ENCODE measurements at places on chromosomes 4 and X.

DNA sequence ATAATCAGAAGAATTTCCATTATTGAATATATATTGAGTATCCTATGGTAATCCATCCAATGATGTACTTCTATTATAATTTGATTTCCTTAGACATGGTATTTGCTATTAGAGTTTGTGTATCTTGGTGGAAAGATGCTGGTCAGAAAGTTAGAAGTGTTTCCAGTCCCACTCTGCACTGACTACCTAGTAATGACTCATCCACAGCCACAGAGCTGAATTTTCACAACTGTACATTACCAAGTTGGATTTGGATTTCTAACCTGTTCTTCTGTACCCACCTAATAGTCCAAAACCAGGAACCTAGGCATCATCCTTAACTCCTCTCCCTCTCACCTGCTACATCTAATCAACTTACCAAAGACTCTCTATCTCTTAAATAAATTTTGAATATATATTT is 145.4 kb downstream of the REELD1 start:
- no peak for DNase-seq

DNA sequence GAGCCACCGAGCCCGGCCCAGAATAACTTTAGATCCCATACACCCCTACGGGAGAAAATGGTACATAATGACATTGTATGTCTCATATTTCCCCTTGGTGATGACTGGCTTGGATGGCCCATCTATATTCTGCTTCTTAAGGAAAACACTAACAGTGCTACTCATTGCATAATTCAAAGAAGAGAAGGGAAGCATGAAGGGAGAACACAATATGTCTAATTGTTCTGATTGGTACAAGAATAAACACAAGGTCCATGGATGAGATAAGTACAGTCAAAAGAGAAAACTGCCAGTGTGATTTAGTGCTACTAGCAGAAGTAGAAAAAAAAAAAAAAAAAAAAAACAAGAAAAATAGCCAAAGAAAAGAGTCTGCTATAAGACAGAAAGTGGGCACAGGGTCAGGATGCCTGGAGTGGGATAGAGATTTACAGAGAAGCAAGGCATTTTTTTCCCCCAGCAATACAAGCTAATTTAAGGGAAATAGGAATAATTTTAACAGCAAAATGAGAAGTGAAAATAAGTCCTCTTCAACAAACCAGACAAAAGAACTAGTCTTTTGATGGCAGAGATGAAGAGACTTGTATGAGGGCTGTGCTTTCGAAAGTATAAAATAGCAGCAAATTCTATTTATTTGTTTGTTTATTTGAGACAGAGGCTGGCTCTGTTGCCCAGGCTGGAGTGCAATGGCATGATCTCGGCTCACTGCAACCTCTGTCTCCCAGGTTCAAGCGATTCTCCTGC is 96.5 kb upstream of the MAP3K15 start:
- no peak for DNase-seq

GRCh38 chr4:73505567-73505966 is 24.0 kb downstream of the AFM start:
- DNase-seq = no peak

- DNase-seq = no peak
These were observed 389.9 kb upstream of the EMCN start for GRCh38 chr4:100907465-100908454.

- DNase-seq = no peak
These were observed 238.4 kb upstream of the TEX13A start for GRCh38 chrX:105458846-105459245.

GRCh38 chr4:107862658-107863057 is 37.9 kb downstream of the SGMS2 start:
- peak; percentile 5 for DNase-seq

- no peak for DNase-seq
These were observed 42.7 kb downstream of the HPRT1 start for GRCh38 chrX:134502686-134503085.

- DNase-seq = no peak
These were observed 104.0 kb downstream of the CPZ start for GRCh38 chr4:8696369-8697127.

GRCh38 chr4:110586131-110586850 is 36.6 kb downstream of the PITX2 start:
- DNase-seq = no peak

- DNase-seq = peak; percentile 15
These were observed 14.4 kb downstream of the BCOR start for GRCh38 chrX:40083120-40083978.

GRCh38 chr4:102764901-102765300 is 4.1 kb upstream of the MANBA start:
- DNase-seq = no peak

- no peak for DNase-seq
These were observed 60.8 kb upstream of the FHL1 start for GRCh38 chrX:136086521-136086920.

DNA sequence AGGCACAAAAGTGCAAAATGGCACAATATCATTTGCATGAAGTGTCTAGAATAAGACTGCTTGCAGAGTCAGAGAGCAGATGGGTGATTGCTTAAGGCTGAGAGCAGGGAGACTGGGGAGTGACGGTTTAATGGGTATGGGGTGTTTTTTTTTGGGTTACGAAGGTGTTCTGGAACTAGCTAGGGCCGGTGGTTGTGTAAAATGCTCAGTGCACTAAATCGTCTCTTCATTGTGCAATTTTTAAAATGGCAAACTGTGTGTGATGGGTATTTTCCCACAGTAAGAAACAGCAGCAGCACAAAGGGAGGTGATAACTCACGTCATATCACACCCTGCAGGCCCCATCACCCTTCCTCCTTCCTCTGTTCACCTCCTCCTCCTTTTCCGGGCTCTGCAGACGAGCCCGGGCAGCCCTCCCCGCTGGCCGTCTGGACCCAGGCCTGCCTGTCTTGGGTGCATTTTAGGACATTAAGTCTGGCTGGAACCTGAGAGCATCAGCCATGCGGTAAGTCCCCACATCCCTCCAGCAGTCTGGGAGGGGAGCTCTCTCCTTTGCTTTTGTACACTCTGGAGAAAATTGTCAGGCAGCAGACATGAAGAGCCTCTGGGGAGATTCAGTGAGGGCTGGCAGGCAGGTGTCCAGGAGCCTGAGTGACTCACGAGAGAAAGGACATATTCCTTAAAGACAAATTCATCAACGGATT is 42.7 kb downstream of the ASMT start:
- DNase-seq = peak; percentile 48

DNA sequence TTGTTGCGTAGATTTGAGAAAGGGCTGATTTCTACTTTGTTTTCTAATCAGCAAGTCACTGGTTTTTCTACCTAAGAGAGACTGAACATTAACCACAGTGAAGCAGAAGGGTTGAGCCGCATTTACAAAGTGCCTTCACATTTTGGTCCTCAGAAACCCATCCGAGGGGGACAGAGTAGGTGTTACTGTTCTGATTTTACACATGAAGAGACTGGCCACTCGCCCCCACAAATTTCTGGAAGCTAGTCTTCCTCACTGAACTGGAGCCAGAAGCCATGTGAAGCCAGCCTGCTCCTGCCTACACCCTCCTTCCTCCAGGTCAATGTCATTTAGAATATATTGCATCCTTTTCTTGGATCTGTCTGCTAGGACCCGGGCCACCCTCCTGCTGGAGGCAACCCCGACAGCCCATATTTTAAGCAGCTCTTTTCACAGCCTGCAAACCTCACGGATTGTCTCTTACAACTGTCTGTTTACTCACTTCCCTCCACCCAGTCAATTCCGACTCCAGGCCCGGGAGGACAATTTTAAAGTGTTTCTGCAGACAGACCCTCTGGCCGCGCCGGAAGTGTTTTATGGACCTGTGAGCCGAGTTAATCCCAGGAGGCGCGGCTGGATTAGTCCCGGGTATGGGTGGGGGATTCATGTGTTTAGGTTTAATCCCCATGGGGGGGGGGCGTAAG is 73.2 kb upstream of the BCOR start:
- no peak for DNase-seq

GRCh38 chr4:187944179-187944578 is 51.4 kb upstream of the ZFP42 start:
- no peak for DNase-seq

DNA sequence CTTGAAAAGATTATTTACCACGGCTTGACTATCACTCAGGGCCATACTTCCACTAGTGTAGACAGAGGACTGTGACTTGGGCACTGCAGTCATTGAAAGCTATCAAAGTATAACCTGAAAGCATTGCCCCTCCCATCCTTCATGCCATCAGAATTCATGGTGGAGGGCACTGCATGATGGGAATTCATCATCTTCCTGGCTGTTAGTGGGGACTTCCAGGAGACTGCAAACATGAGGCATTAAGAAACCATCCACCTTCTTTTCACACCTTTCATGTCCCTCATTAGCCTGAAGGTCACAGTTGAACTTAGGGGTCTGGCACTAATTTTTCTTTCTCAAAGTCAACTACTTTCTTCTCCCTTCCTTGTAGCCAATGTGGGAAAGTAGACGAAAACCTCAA is 25.8 kb downstream of the VSIG4 start:
- no peak for DNase-seq

GRCh38 chr4:6663596-6664393 is 23.3 kb downstream of the MRFAP1 start:
- DNase-seq = no peak

GRCh38 chrX:94551831-94552230 is 877.8 kb downstream of the FAM133A start:
- DNase-seq = no peak

DNA sequence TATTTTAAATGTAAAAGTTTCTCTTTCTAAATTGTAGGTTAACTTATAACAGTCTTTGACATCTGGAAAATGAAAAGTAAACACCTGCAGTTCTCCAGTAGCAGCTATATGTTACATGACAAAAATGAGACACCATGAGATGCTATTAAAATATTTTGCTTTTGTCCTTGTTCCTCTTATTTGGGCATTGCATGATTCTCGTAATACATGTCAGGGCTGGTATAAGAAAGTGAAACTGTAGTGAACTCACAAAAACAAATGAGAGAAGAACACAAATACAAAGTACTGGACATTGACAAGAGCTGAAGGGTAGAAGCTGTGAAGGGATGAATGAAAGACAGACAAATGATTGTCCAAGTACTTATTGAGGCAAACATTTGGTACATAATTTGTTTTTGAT is 9.0 kb downstream of the GK2 start:
- DNase-seq = no peak

DNA sequence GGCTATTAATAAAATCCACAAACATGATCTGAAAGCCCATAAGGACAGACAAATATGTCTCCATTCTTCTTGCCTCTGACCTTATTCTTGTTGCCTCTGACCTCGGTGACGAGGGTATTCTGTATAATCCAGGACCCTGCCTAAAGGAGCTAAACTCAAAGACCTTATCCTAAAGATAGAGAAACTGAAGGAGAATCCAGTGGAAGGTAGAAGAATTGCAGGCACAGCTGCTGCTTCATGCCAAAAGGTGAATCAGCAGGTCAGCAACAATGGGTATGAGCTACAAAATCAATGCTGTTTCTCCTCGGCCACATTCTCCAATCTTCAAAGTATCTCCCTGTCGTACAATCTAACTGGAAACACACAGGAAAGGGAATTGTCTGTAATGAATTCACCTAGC is 71.4 kb downstream of the INTS6L start:
- no peak for DNase-seq

DNA sequence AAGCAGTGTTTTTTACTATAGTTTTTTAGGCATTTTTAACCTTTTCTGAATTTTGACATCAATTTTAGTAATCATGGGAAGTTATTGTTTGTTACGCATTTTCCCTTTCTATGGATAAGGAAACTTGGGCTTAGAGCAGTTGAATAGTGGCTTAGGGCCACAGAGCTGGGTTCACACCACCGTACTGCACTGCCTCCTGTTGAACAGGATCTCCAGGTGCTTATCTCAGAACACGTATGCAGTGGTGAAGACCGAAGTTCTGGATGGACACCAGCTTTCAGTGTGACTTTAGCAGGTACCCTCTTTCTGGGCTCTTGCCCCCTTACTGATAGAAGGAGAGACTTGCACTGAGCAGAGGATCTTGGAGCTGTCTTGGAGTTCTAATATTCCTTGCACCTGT is 137.6 kb downstream of the PTTG2 start:
- DNase-seq = no peak

DNA sequence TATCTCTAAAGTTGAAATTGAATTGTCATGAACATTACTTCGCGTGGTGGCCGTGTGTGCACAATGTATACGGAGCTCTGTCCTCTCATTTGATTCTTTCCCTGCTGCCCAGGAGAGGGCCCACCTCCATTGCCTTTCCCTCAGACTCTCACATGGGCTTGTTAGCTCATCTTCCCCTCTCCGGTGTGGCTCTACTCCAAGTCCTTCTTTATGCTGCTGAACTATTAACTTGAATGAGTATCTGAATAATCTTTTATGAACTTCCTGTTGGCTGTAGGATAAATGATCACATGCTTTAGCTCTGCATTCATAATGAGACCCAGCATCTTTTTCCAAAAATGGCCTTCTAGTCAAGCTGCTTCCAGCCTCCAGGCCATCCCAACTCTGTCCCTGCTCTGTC is 68.8 kb upstream of the CLNK start:
- DNase-seq = no peak

- DNase-seq = no peak
These were observed 729 bp downstream of the GSX2 start for GRCh38 chr4:54100595-54101189.

DNA sequence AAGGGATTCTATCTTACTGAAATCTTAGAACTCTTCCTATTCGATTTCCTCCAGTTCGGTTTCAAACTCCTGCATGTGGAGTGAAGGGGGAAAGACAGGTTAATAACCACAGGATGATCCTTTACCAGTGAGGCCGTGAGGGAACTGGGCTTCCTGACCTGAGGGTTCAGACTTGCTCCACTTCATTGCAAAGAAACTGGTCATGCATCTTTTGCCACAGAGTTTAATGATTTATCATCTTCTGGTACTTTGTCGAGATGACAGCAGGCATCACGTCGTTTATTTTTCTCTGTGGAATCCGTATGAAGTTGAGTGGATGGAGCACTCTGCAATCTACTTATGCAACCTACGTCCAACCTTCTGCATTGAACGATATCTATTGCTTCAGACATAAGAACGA is 145.9 kb upstream of the NLGN4X start:
- no peak for DNase-seq

GRCh38 chr4:32172761-32173160 is 1452.6 kb downstream of the PCDH7 start:
- DNase-seq = no peak

DNA sequence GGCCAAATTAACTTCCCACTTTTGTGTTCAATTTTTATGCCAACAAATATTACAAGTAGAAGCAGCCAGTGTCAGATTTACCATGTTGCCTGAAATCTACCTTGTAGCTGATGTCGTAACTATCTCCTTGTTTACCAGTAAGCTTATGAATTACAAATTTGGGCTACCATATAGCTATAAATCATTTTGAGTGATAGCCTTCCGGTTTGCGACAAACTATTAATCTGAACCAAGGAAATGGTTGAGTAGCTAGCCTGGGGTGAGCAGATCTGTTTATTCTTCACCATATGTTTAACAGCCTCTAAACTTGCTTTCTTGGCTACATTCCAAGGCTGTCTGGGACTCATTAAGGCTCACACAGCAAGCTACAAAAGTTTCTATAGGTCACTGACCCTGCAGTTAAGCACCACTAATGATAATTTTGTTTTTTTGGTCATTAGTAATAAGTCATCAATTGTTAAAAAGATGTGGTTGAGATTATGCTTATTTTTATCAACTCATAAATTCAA is 218.7 kb upstream of the SPOCK3 start:
- DNase-seq = no peak

- DNase-seq = no peak
These were observed 47.7 kb downstream of the RWDD4 start for GRCh38 chr4:183611210-183611830.

Measured in stimulated activated CD4-positive, alpha-beta T cell treated with anti-CD3 and anti-CD28 coated beads, Interleukin-4, amount 100 ng/mL, for 24 hours (primary cell).